ENCODE measurements at places on chromosomes 7 and 10.

DNA sequence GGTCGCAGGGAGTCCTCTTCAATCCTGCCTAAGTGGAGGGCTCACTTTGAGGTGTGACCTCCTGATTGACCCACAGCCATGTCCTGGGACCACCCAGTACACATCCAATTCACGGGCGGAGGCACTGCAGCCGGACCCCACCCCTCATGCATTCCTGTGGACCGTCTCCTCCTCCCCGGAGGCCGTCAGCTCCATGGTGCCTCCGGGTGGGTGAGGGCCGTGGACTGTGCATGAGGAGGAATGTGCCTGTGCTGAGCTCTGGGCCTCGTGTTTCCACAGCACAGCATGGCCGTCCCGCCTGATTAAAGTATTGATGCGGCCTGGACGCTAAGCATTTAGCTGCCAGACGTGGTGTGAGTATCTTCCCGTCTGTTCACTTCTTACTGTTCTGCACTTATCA lies 52.8 kb downstream of the CFAP46 start:
- DNase-seq, result no peak

GRCh38 chr7:128422842-128423241 lies 13.1 kb upstream of the IMPDH1 start:
- no peak for DNase-seq

GRCh38 chr10:34814913-34815184 lies 247 bp downstream of the PARD3 start:
- no peak for DNase-seq

DNA sequence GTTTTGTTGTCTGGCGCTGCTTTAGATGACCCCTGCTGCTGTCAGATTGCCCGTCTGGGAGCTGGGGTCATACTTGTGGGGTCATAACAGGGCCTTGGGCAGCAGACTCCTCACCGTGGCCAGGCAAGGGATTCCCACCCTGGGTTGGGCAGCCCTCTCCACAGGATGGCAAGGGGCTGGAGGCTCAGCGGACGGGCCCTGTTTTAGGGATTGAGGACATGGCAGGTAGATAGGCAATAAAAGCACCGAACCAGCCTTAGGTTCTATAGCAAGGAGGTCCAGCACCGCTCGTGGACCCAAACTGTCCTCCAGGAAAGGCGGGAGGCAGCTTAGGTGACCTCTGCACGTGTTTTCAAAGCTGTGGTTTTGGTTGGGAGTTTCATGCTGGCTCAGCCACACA lies 60.0 kb downstream of the GRK5 start:
- DNase-seq, result no peak

DNA sequence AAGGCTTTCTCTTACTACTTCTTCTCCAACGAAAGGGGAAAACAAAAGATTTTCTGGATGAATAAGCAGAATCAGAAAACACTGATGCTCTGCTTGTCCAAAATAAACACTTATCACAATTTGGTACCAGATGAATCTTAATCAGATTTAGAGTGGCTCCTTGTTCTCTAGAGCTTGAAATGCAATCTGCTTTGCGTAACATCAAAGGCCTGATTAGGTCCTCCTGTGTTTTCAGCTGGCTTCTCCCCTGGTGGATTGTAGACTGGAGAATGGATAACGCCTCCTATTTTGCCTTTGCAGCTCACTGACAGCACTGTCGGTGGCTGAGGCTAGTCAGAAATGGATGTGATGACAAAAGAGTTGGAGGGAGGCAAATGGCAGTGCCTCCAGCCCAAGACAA lies 91.2 kb downstream of the FAM13C start:
- no peak for DNase-seq

- DNase-seq, result no peak
Measured at GRCh38 chr7:92917230-92917629, 80.9 kb upstream of the CDK6 start.

DNA sequence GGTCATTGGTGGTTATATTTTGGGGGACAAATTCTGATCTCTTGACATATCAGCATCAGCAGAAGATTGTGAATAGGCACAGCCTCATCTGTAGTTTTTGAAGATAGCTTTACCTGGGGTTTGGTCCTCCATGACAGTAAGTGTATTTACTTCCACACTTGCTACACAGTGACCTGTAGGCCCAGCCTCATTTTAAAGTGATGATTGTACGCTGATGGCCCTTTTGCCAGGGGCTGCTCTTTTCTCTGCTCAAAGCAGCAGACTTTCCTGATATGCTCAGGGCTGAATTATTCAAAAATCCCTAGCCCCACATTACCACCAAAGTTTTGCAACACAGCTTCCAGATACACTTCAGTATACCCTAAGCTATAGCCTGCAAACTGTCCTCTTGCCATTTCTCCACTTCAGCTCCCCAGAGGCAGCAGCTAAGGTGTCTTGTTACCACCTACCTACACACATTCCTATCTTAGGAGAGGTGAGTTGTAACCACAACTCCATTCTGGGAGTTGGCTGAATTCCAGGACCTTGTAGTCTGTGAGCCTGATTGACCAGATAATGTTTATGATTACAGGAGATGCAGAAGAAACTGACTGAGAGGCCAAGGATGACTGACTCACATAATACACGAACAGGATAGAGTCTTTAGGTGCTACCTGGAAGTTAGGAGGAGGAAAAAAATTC lies 6.0 kb downstream of the ASB4 start:
- DNase-seq, result no peak

DNA sequence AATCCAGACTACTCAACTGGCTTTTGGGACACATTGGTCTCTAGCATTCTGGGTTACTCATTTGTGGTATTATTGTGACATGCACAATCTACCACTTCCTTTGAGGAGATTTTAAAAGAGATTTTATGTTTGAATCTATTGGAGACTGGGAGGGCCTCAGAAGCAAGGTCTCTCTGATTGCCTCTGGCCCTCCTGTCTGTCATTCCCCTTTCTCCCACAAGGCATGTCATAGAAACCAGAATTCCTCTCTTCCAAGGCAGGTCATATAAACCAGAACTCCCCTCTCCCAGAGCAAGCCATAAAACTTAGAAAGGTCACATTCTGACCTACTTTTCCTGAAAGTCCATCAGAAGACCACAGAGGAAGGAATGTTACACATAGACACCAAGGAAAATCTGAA lies 777.7 kb downstream of the PHTF2 start:
- no peak for DNase-seq

All from amniotic stem cell (primary cell).